ENCODE measurements at places on chromosomes 4 and X.

- no peak for DNase-seq
These were observed 21.9 kb downstream of the POU3F4 start for GRCh38 chrX:83529950-83530349.

GRCh38 chr4:94889523-94889922 is 131.8 kb downstream of the BMPR1B start:
- DNase-seq: no peak

DNA sequence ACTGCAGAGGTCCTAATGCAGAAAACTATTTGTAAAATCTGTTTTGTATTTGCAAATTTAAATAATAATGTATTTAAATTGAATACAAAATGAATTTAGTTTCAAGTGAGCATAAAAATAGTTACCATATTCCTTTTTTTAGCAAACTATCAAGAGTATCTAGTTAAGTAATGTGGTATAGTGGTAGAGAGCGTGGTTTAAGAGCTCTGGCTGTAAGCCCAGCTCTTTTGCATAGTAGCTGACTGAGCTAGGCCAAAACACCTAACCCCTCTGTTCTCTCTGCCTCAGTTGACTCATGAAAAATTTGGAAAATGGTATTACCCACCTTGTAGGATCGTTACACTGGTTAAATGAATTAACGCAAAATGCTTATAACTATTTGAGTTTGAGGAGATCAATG is 18.1 kb upstream of the ADAD1 start:
- DNase-seq: no peak

- no peak for DNase-seq
These were observed 1024.1 kb downstream of the RPA4 start for GRCh38 chrX:97907791-97908190.

DNA sequence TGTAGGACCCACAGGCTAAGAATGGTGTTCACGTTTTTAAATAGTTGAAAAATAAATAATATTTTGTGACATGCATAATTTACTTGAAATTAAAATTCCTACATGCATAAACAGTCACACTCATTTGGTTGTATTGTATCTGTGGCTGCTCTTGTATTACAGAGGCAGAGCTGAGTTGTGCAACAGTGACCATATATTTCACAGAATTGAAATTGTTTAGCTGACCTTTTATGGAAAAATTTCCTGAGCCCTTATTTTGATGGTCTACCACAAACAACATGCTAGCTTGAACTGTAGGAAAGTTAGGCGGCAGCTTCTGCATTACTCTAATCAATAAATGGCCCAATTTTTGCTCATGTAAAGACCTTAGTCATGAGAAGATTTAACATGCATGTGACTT is 633.4 kb upstream of the AADAT start:
- DNase-seq: no peak

DNA sequence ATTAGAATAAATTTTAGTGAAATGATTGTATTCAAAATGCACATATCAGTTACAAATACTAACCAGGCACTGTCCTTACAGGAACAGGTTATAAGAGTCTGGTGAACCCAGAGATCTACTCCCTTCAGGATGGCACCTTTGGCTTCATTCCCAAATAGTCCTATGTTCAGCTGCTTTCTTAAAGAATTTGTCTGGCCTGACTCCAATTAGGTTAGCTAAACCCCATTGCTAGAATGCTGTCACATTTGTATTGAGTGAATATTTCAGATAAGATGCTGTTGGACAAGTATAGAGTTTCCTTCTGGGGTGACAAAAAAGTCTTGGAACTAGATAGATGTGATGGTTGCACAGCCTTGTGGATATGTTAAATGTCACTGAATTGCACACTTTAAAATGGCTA is 69.4 kb downstream of the EFHC2 start:
- DNase-seq: no peak
